ENCODE measurements at places on chromosomes 6 and 20.

- no peak for DNase-seq
These were observed 25.9 kb upstream of the EFHC1 start for GRCh38 chr6:52394251-52394666.

- DNase-seq = no peak
These were observed 89.9 kb downstream of the SEL1L2 start for GRCh38 chr20:13900496-13900895.

- no peak for DNase-seq
These were observed 49.7 kb upstream of the EPB41L1 start for GRCh38 chr20:36104856-36105255.

GRCh38 chr6:139583420-139583819 lies 209.0 kb upstream of the CITED2 start:
- DNase-seq = no peak

DNA sequence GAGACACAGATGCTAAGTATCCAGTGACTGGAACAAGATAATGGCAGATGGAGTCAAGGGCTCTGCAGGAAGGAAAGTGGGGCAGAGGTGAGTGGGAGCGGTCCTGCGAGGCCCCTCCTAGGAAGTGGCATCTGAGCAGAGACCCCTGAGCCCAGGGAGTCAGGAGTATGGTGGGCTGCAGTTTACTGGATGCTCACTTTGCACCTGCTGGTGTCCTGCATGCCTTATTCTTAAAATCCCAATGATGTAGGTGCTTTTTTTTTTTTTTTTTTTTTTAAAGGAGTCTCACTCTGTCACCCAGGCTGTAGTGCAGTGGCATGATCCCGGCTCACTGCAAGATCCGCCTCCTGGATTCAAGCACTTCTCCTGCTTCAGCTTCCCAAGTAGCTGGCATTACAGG lies 5.6 kb downstream of the CEBPB start:
- DNase-seq = no peak

DNA sequence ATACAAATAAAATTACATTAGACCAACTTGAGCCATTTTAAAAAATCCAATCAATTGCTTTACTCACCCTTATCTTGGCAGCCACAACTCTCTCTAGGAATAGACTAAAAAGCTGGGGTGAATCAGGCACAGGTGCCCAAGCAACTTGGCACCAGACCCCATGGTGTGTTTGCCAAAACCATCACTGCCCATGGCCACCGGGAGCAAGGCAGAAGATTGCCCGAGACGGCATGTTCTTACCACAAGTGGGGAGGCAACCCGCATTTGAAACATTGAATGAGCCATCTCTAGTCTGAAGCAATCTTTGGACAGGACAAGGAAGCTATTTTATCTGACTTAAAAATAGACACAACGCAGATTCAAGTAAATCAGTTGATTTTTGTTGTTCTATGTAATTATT lies 69.0 kb downstream of the SMLR1 start:
- no peak for DNase-seq

DNA sequence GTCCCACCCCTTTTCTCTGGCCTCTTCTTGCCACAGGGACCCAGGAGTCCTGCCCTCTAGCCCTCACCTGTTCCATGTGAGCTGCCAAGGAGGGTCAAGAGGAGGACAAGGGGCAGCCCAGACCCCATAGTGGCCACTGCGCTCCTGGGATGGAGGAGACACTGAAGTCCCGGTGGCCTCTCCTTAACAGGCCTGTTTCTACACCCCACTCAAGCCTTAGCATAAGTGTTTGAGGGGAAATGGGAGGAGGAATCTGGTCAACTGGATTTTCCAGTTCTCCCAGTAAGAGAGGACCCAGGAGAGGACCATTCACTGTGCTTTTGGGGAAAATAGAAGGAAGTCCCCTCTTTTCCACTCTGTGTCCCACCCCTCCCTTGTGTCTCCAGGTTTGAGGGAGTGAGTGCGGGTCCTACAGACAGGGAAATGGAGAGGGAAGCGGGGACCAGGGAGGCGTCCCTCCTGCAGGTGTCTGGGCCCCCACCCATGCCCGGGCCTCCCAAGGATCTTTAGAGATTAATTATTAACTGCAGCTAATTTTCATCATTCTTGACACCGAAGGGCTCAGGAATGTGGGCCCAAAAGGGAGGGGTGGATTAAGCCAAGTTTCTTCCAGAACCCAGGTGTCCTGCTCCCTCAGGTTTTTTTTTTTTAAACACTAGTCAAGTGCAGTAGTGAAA lies at the start of gene SFTA2:
TSS of gene SFTA2 (minus strand) at position 202 of the 677 bp plus-strand sequence. CDS start at position 128, 74 bp downstream.
- no peak for DNase-seq

DNA sequence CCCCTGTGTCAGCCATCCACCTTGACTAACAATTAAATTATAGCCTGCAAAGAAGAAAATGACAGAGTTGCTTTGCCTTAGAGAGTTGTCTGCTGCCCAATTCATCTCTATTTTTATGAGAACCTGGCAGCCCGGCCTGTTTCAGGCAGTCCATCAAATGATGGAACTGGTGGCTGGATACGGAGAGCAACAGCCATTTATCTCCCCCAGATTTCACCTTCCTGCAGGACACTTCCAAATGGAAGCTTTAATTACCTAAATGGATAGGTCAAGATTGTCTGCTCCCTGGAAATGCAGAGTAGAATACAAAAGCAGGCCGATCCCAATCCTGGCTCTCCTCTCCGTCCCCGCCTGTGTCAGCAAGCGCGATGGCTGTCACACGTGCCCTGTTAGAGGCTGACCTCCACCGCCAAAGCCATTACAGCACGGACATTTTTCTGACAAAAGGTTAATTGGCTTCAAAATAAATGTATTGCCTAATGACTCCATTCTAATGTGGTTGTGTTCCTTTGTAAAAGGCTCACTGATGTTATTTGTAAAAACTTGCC lies 86.7 kb downstream of the PACRG start:
- DNase-seq = no peak

DNA sequence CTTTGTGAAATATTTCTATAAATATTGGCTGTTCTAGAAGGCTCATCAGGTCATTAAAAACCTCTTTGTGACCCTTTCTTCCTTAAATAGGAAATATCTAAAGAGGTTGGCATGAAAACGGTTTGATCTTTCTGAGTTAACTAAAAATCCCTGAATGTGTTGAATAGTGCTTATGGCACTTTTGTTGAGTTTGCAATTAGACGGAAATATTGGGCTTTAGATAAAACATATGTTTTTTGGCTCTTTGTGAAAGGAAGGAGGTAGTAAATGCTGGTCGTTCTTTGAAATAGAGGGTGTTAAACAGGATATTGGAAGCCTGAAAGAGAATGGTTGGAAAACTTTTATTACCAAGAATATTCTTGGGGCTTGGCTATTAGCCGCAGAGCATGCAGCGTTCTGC lies 163.0 kb downstream of the ARID1B start:
- no peak for DNase-seq

DNA sequence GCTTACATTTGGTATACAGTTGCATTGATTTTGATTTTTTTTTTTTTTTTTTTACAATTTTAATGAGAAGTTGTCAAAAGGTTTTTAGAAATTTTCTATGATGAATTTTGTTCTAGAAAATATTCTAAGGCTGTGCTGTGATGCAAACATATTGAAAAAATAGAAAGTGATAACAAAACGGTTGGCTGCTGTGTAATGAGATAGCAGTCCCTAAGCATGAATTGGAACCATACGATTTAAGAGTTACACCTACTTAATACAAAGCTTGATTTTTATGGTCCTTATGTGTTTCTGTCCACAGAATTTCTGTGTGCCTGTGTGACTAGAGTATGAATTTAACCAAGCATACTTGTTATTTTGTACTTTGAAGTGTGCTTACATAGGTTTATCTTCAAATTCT lies 12.1 kb downstream of the HIVEP1 start:
- DNase-seq = no peak

DNA sequence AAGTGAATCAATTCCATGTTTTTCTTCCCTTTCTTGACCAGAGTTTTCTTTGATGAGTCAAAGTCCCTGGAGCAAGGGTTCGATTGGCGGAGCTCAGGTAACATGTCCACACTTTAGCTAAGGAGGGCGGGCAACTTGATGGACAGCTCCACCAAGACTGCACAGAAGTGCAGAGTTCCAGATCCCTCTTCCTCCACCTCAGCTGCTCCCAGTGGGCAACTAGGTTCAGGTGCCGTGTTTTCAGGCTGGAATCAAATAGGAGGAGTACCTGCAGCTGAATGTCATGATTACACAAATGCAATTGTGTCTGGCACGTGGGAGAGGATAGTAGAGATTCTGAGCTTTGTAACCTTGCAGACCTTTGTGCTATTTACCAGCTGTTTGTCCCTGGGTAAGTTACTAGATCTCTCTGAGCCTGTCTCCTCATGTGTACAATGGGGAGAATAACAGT lies 1.9 kb upstream of the ELMO2 start:
- DNase-seq = no peak

DNA sequence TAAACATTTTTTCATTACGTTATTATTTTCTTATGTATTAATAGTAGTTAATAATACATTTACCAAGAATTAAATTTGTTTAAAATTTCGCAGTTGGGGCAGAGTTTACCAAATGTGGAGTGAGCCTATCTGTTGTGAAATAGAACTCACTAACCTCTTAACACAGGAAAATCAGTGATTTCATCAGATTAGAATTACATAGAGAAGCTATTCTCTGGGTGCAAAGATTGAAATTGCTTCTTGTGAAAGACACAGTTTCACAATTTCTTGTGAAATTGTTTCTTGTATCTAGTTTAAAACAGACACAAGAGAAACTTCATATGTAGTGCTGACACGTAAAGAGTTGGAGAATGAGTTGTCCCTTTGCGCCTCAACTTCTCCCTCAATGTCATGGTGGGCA lies 69.4 kb upstream of the PRL start:
- DNase-seq = no peak

- no peak for DNase-seq
These were observed 469.5 kb upstream of the NRSN1 start for GRCh38 chr6:23656255-23657194.

DNA sequence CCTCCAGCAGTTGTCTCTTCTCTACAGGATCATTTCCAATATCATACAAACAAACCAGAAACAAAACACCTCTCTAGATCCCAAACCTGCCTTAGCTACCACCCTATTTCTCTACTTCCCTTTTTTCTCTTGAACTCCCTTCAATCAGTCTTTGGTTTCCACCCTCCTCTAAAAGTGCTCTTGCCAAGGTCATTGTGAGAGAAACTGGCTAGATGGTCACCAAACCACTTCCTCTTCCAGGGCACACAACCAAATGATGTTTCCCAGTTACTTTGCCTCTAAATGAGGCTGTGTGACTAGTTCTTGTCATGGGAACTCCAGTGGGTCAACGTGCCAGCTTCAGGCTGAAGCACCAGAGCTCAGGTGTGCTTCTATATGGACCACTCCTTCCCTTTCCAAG lies 85.8 kb upstream of the ARMC2 start:
- DNase-seq = peak; percentile 15

DNA sequence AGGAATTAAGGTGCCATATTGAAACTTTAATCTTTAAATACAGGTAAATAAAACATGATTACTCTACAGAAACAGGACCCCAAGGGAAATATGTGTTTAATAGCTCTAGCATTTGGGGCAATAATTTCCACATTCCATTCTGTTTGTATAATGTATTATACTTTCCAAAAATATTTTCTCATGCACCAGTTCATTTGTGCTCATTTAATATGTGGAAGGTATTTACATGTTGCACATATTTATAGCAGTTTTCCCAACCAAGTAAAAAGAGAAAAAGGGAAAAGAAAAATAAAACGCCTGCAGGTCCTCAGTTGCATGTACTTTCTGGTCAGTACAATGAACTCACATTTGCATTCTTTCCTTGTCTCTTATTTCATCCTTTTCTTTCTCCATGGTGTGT lies 129.5 kb upstream of the SULF2 start:
- DNase-seq = no peak

DNA sequence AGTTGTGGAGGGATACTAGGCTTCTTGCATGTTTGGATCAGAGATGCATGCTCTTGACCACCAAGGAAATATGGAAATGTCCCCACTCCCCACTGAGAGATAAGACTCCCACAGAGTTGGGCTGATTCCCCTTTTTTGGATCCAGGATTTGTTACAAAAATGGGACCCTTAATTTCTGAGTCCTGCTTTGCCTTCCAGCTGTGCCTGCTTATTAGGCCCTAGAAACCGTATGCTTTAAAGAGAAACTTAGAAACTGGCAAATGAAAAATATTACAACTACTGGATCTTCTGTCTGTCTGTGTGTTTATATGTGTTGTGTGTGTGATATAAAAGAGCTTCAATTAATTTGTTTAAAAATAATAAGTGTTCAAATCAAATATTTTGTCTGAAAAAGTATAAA lies 817.6 kb upstream of the CITED2 start:
- no peak for DNase-seq

- DNase-seq = no peak
These were observed 554 bp upstream of the LAMA4 start for GRCh38 chr6:112254921-112255320.

- DNase-seq = no peak
These were observed 16.2 kb downstream of the PM20D2 start for GRCh38 chr6:89162047-89162371.
